ENCODE measurements at places on chromosomes 12 and 14.

GRCh38 chr14:39957290-39957689 is 525.1 kb upstream of the FBXO33 start:
- DNase-seq, result peak; percentile 40

- DNase-seq, result no peak
Observed at GRCh38 chr12:121495746-121496145, 85.1 kb downstream of the KDM2B start.

GRCh38 chr12:24705216-24705615 is 243.7 kb downstream of the BCAT1 start:
- DNase-seq, result no peak

- no peak for DNase-seq
Observed at GRCh38 chr12:106051853-106052531, 86.8 kb downstream of the NUAK1 start.

DNA sequence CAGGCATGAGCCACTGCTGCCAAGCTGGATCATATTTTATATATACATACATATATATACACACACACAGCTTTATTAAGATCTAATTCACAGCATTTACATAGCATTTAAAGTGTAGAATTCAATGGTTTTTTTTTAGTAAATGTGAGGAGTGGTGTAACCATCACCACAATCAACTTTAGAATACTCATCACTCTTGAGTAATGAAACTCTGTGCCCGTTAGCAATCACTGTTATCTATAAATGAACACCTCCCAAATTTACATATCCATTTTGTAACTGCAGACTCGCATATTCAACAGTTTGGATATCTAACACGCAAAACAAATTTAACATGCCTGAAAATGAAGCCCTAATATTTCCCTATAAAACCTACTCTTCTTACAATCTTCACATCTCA is 90.9 kb downstream of the PPP1R12A start:
- DNase-seq, result no peak

DNA sequence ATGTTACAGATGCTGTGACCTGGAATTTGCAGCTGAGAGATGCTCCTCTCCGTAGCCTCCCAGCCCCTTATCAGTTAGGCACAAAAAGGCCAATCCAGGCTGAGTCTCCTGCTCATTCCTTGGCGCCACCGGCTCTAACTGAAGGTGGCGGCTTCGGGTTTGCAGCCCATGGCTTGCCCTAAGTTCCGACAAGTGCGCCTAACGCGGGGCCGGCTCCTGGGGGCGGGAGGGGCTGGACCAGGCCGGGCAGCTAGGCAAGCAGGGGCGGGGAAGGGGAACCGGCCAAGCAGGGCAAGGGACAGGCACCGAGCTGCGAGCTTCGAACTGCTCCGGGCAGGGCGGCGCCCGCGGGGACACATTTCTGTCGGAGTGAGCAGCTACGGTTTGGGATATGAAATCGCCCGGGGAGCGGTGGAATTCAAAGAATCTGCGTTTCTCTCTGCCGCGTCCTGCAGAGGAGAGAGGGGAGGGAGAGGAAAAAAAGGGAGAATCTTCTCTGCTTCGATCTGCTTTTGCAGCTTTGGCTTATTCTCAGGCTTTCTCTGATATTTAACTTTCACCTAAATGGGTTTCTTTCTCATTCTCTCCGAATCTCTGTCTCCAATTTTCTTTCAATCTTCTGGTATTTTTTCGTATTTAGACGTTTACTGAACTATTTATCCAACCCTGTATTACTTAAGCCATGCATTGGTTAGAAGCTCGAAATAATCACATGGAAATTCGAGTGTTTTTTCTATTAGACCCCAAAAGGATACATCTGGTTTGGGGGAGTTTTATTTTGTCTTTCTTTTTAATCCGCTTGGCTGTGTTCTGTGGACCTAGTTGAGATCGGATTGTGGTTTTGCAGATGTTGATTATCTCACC is 1.6 kb upstream of the HOXC12 start:
- DNase-seq, result no peak

DNA sequence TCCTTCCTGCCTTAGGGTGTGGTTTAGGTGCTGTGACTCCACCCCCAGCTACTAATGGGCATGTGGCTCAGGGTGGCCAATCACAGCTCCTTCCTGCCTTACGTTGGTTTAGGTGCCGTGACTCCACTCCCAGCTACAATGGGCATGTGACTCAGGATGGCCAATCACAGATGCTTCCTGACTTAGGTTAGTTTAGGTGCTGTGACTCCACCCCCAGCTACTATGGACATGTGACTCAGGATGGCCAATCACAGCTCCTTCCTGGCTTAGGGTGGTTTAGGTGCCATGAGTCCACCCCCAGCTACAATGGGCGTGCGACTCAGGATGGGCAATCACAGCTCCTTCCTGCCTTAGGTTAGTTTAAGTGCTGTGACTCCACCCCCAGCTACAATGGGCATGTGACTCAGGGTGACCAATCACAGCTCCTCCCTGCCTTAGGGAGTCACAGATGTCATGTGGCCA is 163.9 kb downstream of the TBX5 start:
- peak; percentile 21 for DNase-seq

DNA sequence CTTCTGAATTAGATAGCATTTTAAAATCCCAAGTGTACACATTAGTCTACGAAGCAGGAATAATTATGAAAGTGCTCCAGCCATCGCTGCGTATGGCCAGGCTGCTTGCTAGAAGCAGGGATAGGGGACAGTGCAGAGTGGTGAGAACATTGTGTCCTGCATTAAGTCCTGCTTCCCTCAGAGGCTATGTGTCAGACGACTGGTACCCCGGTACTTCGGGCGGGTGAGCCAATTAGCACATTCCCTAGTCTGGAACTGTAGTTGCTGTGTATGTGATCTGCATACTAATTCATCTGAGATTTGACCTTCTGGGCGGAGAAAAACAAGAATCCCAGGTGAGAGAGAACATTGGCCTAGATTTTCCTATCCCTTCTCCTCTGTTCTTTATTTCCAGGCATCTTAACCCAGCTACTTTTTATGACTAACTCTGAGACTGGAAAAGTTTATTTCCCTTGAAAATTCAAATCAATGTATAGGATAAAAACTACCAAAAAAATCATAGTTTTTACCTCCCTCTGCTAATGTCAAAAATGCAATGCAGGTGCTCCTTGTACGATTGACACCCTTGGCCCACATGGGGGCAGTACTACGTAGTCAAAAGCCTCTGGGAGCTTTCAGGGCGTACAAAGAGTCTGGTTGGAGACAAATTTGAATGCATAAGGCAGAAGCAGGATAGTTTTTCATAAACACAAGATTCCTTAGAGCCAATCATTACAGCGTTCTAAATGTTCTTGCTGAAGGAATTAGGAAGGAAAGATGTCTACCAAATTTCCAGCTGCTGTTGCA is 764.3 kb downstream of the NOVA1 start:
- DNase-seq, result no peak

GRCh38 chr14:97948841-97949240 is 1151.7 kb downstream of the VRK1 start:
- no peak for DNase-seq

DNA sequence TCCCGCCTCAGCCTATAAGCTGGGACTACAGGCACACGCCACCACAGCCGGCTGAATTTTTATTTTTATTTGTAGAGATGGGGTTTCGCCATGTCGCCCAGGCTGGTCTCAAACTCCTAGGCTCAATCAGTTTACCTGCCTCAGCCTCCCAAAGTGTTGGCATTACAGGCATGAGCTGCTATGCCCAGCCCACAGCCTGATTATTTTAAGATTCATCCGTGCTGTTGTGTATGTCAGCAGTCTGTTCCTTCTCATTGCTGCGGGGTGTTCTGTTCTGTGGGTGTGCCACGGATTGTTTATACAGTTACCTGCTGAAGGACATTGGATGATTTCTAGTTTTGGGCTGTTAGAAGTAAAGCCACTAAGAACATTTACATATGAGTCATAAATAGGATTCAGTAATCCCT is 9.6 kb upstream of the EP400 start:
- DNase-seq, result no peak

GRCh38 chr12:53585448-53586125 is 40.6 kb downstream of the ATF7 start:
- DNase-seq, result peak; percentile 58
